Activated CD4-positive, alpha-beta T cell treated with anti-CD3 and anti-CD28 coated beads, Interleukin-2, amount 10 ng/mL, durations not matched to agents 24 days and 14 days (primary cell): ENCODE measurements at places on chromosomes 7 and 10. TPM values are rescaled to one million over a fixed set of nuclear protein-coding genes. Genes with fewer than 3 reads are reported as not detected.

MYH16 gene
- not detected in 2 replicates for total RNA-seq

CCDC172 gene
- total RNA-seq = not detected in 2 replicates

OLAH gene
- 0.26 and 0.62 TPM in 2 replicates for total RNA-seq

ADAM22 gene
- 1.5 and 1.7 TPM in 2 replicates for total RNA-seq

WEE2 gene
- not detected in 2 replicates for total RNA-seq

LEP gene
- total RNA-seq = not detected in 2 replicates
